Posterior cingulate gyrus (tissue), 11 donors: ENCODE measurements at places on chromosomes 2 and 18.
A peak's percentile ranks its signal among the peaks of the same experiment; 100 is the strongest.

- no peak for DNase-seq
Observed at GRCh38 chr18:25123438-25124232, 228.3 kb downstream of the ZNF521 start.

DNA sequence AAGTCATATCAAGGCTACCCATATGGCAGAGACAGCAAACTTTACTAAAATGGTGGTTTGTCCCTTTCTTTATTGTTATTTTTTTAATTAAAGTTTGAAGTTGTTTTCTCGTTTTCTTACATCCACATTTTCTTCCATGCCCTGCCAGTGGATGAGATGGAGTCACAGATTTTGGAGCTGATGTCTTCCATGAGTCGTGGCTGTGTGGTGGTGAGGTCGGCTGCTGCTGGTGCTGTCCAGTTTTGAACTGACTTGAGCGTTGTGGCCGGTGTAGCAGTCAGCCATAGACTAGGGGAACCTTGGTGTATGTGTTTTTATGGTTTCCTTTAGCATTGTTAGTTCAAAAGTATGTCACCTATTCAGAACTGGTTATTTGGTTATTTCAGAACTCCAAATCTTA, 182.8 kb downstream of the SH3RF3 start:
- peak; percentile 14 for DNase-seq

DNA sequence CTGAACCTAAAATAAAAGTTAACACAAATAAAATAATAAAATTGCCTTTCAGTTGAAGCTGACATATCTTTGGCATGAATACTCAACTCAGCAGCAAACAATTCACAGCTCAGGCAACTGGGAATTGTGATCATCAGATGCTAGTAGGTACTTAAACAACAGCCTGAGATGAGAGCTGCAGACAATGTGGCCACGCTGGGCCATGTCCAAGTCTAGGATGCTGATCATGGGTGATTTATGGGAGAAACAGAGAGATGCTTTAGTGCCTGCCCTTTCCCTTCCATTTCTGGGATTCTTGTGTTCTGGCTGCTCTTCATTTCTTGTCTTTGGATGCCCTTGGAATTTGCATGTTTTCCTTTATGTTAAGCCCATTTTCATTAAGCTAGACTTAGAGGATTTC, 212.4 kb upstream of the CWC22 start:
- DNase-seq, result no peak

- no peak for DNase-seq
Observed at GRCh38 chr2:150978053-150978452, 283.6 kb downstream of the RBM43 start.

DNA sequence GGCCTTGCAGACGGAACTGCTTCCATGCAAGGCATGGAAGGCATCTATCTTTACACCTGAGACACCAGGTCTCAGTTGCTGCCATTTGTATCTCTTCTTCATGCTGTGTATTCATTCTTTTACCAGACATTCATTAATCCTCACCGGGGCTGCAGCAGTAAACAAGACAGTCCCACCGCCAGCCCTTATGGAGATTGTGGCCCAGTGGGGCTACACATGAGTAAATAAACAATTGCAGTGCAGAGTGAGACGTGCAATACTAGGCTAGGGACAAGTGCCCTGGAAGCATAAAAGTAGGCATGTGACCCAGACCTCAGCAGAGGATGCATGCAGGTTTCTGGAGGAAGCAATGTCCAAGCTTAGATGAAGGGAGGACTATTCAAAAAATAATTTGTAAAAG, 497.6 kb upstream of the KLHL29 start:
- DNase-seq, result no peak

DNA sequence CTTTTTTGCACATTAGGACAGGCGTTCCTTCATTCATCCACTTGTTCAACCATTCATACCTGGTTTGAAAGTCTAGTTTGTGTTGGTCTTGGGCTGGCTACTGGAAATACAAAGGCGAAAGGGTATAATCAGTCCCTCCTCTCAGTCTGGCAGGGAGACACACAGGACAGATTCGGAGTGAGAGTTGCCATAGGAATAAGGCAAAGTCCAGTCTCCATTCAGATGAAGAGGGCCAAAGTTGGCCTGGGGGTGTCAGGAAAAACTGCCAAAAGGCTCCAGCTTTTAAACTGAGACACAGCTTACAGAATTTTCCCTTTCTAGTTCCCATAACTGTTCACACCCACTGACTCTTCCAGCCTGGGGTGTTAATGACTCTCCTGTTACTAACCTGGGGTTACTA, 96.3 kb upstream of the AQP4 start:
- no peak for DNase-seq

DNA sequence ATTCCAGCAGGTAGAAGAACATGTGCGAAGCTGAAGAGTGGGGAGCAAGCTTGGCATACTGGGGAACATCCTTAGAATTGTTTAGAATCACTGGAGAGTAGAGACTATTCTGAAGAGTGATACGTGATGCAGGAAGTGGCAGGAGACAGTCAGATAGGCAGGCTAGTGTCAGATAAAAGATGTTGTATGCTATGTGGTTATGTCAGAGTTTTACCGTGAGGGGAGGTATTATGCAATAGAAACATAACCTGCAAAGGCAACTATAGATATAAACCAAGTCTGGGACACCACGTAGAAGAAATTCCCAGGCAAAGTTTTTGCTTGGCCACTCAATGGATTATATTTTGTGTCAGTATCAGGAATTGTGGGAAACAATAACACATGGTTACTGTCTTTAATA, 62.0 kb upstream of the ZSWIM2 start:
- DNase-seq, result no peak

- DNase-seq, result no peak
Observed at GRCh38 chr18:392928-393573, 107.5 kb downstream of the COLEC12 start.

DNA sequence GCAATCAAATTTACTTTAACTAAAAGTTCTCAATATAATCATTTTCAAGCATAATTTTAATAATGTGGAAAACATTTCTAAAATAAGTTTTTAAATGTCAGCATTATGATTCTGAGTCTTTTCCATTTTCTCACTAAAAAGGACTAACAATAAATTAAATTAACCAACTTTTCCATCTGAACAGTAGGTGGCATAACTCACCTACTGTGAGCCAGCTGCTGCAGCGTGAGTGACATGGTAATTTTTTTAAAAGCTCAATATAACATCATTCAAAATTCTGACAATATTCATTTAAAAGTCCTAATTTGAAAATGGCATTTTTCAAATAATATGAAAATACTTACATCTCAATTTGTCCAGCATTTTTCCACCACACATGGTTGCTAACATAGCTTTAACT, 66.5 kb downstream of the DTNB start:
- no peak for DNase-seq

- DNase-seq, result no peak
Observed at GRCh38 chr2:7133521-7133920, 216.3 kb downstream of the RNF144A start.

GRCh38 chr2:211132573-211132972, 576.2 kb downstream of the CPS1 start:
- no peak for DNase-seq
